Glomerular endothelial cell (primary cell): ENCODE measurements at places on chromosomes 2 and 18. TPM values are rescaled to one million over a fixed set of nuclear protein-coding genes. Genes with fewer than 3 reads are reported as not detected.

The HMSD gene
- 0.41 TPM in 1 of 2 replicates, not detected in the other for total RNA-seq

- peak; percentile 33 for DNase-seq
Observed at GRCh38 chr2:174158003-174158402, 90.3 kb downstream of the OLA1 start.

DNA sequence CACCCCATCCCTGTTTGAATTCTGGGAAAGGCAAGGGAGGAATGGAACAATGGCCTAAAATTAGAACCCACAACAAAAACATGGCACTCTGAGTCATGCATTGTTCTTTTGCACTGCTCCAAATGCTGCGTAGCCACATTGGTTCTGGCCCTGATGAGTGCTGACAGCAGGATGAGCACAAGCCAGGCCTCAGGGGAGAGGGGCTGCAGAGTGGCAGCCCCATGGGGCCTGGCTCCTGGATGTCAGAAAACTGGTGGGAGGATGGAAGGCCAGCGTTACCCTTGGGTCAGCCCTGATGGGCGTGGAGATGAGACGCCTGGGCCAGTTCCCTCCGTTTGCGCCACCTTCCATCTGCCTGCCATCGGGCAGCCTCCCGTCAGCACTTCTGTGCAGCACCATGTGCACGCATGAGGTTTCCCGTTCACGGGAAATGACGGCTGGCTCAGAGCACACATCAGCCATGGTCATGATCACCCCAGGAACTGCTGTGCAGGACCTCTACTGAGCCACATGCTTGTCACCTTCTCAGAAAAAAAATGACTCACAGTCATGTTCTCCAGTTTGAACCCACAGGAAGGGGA, 65.6 kb downstream of the CYP26B1 start:
- DNase-seq, result no peak

DNA sequence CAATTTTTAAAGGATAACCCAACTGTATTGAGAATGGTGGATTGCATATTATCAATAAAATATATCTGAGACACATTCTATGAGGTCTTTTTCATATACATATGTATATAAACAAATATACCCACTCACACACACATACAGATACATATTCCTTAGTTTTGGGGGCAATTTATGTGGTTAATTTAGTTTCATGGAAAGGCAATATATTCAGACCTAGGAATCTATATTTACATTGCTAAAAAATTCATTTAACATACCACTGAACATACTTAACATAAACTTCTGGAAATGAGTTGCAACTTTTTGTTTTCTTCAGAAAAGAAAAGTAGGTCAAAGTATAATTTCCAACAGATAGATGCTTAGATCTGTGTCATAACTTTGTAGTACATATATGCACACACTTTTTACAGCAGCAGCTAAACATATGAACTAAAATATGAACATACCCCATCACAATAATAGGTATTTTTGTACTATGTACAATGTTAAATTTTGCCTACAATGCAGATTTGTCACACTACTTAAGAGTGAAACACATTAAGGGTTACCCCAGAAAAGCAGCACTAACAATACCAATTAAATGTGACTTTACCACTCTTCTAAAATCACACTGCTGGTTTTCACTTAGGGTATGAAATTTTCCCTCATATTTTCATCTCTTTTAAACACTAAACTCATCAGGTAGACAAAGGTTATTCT, 23.0 kb downstream of the HEATR5B start:
- no peak for DNase-seq

The PNPT1 gene
- total RNA-seq, result 14.0 and 26.0 TPM in 2 replicates

DNA sequence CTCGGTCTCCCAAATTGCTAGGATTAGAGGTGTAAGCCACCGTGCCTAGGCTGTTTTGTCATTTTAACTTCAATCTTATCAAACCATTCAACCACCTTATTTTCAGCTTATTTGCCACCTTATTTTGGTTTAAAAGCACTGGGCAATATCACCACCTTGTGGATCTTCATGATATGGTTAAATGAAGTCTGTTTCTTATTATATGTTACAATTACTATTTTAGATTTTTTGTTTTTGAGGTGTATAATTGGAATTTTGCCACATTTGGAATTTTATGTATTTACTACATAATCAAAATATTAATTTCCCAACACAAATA, 43.8 kb upstream of the SCN9A start:
- peak; percentile 42 for DNase-seq

DNA sequence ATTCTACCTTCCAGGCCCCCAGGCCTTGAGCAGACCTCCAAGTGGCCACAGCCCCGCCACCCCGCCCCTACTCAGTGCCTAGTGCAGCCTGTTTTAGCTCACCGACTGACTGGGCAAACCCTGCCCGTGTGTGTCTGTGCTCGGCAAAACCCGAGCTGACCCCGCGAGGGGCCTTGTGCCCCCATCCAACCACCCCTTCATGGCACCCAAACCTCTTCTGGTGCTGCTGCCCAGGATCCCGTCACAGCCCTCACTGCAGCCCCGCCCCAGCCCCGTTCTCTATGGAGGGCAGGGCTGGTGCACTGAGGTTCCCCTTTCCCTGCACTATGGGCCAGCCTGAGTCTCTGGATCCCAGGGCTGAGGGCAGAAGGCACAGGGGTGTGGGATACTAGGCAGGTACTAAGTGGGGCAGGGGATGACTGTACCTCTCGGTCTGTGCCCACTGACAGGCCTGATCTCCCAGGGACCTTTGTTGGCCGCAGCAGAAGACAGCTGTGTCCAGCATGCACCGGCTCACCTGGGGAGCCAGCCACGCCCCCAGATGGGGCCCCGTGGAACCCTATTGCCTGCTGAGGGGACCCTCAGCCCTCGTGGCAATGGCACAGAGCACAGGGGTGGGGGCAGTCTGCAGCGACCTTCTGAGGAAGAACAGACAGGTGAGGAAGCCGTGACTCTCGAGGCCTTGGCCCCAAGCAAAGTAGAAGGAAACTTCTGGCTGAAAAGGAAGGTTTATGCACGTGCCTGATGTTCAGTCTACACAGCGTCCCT, 69.9 kb upstream of the OTOS start:
- DNase-seq, result no peak

- DNase-seq, result no peak
Observed at GRCh38 chr2:20642055-20642971, 8.6 kb downstream of the HS1BP3 start.

DNA sequence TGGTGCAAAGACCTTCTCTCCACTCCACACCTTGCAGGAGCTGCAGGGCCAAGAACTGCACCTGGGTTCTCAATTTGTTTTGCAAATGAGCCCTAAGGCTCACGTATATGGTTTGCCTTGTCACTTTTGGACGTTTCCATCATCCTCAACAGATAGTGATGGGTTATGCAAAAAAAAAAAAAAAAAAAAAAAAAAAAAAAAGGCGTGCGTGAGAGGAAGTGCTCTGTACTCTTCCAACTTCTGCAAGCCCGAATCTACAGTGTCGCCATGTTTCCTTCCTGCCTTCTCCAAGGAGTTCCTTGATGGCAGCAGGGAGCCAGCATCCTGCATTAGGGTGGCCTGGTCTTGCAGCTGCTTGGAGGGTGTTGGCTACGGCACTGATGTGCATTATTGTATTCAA, 4.0 kb upstream of the INHBB start:
- DNase-seq, result no peak

DNA sequence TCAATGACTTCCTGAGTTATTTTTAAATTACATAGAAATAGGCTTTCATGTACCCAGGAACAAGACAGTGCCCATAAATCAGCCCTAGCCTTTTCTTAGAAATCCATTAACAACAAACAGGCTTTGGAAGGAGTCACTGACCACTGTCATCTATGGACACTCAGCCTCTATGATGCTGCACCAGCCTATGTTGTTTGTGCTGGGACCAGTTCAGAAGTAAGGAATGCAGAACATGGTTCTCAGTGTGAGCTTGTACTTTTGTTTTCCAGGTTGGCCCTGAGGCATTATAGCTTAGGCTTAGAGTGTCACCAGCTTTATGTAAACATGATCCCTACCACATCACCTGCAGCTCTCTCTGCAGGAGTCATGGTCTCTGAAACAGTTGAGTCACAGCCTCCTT, 335.7 kb upstream of the CDH7 start:
- DNase-seq, result no peak

DNA sequence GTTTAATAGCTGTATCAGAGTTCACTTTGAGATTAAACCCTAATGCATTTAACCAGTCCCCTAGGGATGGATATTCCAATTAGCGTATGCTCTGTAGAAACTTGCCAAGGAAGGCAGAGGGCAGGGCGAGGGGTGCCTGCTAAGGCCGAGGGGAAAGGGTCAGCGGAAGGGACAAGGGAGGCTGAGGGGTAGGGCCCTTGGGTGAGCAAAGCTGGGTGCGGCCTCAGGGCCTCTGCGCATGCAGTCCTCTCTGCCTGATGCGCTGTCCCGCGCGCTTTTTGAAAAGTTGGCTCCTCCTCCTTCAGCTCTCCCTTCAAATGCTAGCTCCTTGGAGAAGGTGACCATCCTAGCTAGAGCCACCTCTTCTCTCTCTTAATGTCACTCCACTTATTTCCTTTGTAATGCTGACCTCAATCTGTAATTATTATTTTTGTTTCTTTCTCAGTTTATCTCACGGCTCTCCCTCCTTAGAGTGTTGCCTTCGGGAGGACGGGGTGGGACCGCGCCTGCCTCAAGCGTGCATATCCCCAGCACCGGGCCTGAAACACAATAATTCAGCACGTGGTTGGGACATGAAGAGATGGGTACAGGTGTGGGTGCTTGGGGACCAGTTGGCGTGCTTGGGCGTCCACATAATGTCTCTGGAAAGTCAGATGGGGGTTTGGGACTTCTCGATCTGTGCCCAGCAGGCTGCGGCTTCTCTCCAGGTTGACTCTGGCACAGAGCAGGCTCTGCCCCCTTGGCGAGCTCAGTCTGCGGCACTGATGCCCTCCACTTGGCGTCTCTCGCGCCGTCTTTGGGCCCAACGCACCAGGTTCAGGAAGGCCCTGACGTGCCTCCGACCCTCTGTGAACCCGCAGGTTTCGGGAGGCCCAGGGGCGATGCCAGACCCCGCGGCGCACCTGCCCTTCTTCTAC, 10.0 kb downstream of the ZAP70 start:
- no peak for DNase-seq

DNA sequence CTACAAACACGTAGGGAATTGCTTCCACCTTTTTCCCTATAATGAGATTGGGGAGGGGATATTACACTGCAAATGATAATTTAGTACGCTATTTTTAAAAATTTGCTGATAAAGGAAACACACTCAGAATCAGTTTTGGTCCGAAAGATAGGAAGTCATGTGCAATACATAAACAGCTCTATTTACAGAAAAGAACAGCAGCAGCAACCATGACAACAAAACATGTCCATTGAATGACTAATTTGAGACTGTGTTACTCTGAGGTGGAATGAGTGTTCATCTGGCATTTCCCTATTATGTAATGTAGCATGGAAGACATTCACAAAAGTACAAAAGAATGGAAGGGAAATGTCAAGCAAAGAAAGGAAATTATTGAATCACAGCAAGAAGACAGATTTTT, 337.2 kb downstream of the NBAS start:
- DNase-seq, result peak; percentile 92

DNA sequence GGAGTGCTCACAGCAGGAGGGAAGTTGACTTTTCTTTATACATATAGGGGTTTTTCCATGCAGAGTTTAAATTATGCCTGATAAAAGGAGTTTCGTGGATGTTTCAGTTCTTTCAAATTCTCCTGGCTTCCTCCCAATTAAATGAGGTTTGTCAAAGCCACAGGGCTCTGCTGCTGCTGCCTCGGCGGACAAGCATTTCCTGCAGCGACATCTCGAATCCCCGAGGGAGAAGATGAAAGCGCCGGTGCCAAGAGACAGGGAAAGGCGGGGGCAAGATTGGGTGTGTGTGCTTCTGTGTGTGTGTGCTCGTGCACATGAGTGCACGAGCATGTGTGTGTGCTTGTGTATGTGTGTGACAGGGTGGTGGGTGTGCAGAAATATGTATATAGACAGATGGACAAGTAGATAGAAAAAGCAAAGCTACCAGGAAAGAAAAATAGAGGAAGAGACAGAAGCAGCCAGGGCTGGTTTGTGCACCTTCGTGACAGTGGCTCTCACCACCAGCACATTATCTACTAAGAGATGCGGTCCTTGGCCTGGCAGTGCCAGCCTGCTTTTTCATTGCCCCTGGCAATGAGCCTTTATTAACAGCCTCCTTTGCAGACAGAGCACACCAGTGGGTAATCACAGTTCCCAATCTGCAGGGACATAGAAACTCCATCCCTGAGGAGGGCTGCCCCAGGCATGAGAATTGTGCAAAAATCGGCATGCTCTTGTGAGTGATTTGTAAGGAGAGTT, 76.2 kb downstream of the CDK15 start:
- no peak for DNase-seq
